ENCODE measurements at places on chromosomes 1 and 21. TPM values are rescaled to one million over a fixed set of nuclear protein-coding genes. Genes with fewer than 3 reads are reported as not detected.

SSU72 gene
- 98.3 TPM for total RNA-seq

FBXO2 gene
- 16.7 TPM for total RNA-seq

DNA sequence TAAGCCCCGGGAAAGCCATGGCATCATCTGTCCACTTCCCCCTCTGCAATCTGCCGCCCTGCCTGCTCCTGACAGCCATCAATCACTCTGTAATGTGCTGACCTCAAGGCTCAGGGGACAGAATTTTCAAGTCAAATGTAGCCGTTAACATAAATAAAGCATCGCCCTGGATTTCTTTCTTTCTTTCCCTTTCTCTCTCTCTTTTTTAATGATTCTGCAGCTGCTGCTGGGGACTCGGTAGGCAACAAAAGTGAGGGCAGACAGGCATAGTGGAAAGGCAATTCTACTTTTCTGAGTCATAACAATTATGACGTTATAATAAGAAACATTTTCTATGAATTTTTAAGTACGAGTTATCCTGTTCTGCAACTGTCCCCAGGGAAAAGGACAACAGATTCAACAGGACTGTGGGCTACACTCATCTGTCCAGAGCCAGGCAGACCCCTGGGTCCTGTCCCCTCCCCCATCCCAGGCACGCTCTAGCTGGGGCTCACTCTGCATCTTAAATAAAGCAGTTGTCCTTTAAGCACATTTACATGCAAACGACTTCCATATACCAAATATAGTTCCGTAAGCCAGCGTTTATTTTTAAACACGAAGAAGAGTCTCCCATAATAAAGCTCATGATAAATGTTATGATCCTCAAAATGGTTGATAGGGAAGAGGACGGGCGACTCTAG is 78.7 kb downstream of the SSBP3 start:
- H3K27ac ChIP-seq: no peak overlapping the region
- no peaks in the 10 kb centered on the region for H3K36me3 ChIP-seq
- no peak overlapping the region for H3K4me3 ChIP-seq
- H3K27me3 ChIP-seq: no peaks in the 10 kb centered on the region

DNA sequence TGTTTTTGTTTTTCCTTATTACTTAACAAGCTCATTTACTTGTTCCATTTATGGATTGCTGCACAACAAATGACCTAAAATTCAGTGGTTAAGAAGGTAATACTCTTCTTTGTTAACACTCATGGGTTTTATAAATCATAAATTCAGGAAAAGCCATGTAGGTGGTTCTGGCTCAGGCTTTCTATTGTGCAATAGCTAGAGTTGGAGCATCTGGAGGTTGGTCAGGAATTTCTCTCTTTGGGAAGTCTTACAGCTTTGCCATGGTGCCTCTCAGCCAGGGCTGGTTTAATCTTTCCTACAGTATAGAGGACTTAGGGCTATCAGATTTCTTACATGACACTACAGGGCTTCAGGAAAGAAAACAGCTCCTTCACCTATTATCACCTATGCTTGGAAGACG is 1677.1 kb downstream of the KCNT2 start:
- no peaks in the 10 kb centered on the region for H3K36me3 ChIP-seq
- no peak for DNase-seq
- H3K4me3 ChIP-seq: no peak overlapping the region

DNA sequence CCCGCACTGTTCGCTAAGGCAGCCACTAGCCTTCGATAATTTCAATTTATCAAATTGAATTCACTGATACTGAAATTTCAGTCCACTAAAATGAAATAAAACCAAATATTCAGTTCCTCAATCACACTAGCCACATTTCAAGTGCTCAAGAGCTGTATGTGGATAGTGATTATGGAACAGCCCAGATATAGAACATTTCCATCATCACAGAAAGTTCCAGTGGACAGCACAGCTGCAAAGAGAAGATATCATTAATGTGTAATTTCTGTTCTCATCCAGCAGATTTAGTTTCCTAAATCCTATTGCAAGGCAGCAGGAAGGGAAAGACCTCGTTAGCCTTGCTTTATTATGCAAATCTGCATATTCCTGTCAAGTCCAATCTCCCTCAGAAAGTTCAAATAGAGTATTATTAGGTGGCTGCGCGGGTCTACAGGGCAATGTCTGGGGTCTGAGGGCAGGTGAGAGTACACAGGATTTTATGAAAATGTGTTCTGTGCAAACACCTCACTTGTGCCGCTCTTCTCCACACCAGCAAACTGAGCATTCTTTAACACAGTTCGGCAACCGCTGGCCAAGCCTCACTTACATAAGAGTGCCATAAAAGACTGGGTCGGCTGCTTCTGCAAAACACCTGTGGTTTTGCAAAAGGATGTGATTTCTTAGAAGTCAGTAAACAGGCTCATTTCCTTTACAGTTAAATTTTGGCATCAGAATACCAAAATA is 22.4 kb downstream of the CAPZB start:
- H3K4me1 ChIP-seq: no peaks in the 10 kb centered on the region
- no peak for DNase-seq
- no peaks in the 10 kb centered on the region for H3K36me3 ChIP-seq
- H3K27ac ChIP-seq: no peak overlapping the region
- no peaks in the 10 kb centered on the region for H3K27me3 ChIP-seq
- H3K4me3 ChIP-seq: no peak overlapping the region

- DNase-seq: no peak
- H3K4me3 ChIP-seq: no peak overlapping the region
- no peaks in the 10 kb centered on the region for H3K4me1 ChIP-seq
- H3K36me3 ChIP-seq: no peaks in the 10 kb centered on the region
Measured at GRCh38 chr1:208731981-208732821, 488.0 kb upstream of the PLXNA2 start.

- no peak overlapping the region for H3K4me3 ChIP-seq
- no peak for DNase-seq
- H3K4me1 ChIP-seq: peaks cover 21% of the 10 kb centered on the region
- H3K36me3 ChIP-seq: no peaks in the 10 kb centered on the region
- no peaks in the 10 kb centered on the region for H3K27me3 ChIP-seq
- no peak overlapping the region for H3K27ac ChIP-seq
Measured at GRCh38 chr1:88892357-88892877, 1.1 kb upstream of the GTF2B start.

GRCh38 chr1:178960482-178961240 is 65.0 kb upstream of the FAM20B start:
- no peak overlapping the region for H3K4me3 ChIP-seq
- no peaks in the 10 kb centered on the region for H3K27me3 ChIP-seq
- no peak overlapping the region for H3K27ac ChIP-seq

GRCh38 chr1:6584126-6585080 is 4.6 kb downstream of the ZBTB48 start:
- no peak for DNase-seq
- H3K27me3 ChIP-seq: no peaks in the 10 kb centered on the region
- peaks cover 71% of the 10 kb centered on the region for H3K4me1 ChIP-seq
- no peak overlapping the region for H3K4me3 ChIP-seq
- no peak overlapping the region for H3K27ac ChIP-seq

DNA sequence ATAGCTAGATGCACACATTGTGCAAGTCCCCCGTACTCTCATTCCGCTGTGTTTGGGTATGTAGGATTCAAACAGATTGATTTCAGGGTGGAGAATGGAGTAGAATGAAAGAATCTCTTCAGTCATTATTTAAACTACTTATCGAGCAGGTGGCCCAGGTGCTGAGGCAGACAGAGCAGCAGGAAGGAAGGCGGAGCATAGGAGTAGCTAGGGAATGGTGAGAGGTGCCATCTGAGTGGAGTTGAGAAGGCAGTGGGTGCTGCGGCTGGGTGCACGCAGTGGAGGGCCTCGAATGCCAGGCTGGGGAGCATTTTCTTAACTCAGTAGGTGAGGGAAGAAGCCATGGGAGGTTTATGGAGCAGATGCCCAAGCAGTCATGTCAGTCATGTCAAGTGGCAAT is 45.2 kb upstream of the CD101 start:
- peak overlapping the region; percentile 30 for H3K27ac ChIP-seq
- no peak overlapping the region for H3K4me3 ChIP-seq
- peaks cover 10% of the 10 kb centered on the region for H3K36me3 ChIP-seq
- DNase-seq: no peak
- H3K27me3 ChIP-seq: no peaks in the 10 kb centered on the region

DNA sequence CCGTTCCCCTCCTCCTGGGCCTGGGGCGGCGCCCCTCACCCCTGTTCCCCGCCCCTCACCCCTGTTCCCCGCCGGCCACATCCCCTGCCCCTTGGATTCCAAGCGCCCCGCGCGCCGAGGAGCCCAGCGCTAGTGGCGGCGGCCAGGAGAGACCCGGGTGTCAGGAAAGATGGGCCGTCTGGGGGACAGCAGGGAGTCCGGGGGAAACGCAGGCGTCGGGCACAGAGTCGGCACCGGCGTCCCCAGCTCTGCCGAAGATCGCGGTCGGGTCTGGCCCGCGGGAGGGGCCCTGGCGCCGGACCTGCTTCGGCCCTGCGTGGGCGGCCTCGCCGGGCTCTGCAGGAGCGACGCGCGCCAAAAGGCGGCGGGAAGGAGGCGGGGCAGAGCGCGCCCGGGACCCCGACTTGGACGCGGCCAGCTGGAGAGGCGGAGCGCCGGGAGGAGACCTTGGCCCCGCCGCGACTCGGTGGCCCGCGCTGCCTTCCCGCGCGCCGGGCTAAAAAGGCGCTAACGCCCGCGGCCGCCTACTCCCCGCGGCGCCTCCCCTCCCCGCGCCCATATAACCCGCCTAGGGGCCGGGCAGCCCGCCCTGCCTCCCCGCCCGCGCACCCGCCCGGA is at the start of gene TP73:
Gene TP73 (plus strand): TSS at position 587 of the 618 bp plus-strand sequence. CDS start 29,850 bp downstream, outside the sequence.
- H3K27ac ChIP-seq: no peak within 1 kb of the TSS
- peak within 1 kb of the TSS; percentile 71 for H3K4me3 ChIP-seq
- peaks cover 3% of the 10 kb centered on the region for H3K36me3 ChIP-seq
- DNase-seq: no peak
